ENCODE measurements at places on chromosomes 2 and 18.

DNA sequence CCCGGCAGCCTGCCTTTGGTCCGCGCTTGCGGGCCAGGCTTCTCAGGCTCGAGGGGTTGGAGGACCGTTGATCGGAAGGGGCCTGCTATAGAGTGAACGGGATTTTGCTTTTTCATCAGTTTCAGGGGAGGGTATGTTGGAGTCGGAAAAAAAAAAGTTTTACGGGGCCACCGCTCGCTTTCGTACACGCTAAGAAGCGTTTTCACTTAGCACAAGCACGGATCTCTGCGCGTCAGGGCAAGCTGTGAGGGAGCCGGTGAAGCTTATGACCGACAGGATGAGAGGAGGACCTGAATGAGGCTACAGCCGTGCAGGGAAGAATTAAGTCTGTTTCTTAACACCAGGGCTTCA is 443 bp downstream of the CPSF3 start:
- no peak for DNase-seq

DNA sequence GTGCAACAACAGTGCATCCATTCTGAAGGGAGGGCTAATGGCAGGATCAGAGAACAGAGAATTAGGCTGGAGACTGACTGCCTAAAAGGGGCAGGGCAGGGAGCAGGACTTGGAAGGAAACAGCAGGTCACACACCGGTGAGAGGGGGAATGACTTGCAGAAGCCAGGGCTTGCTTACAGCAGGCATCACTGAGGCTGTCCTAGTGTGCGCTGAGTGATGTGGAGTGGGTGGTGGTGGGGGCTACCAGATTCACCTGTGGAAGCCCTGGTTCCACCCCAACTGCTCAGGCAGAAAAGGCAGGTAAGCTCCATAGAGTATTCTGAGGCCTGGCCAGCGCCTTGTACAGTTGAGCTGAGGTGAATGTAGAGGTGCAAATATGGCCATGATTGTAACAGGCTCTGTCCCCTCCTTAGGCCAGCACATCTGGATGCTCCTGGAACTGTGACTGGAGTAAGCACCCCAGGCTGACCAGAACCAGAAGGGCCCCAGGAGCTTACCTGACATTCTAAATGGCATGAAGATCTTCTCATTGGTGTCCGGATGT is 49.4 kb downstream of the SFXN5 start:
- no peak for DNase-seq

- no peak for DNase-seq
These were observed 7.3 kb downstream of the SRSF7 start for GRCh38 chr2:38743672-38744398.

GRCh38 chr18:50113726-50114125 is 81.2 kb downstream of the MYO5B start:
- DNase-seq = no peak

DNA sequence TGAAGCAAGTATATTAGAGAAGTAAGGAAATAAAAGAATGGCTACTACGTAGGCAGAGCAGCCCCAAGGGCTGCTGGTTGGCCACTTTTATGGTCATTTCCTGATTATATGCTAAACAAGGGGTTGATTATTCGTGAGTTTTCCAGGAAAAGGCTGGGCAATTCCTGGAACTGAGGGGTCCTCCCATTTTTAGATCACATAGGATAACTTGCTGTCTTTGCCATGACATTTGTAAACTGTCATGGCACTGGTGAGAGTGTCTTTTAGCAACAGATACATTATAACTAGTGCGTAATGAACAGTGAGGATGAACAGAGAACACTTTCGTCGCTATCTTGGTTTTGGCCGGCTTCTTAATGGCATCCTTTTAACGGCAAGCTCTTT is 2.6 kb upstream of the UBE2F start:
- no peak for DNase-seq

GRCh38 chr2:44367591-44367990 is 5.8 kb downstream of the CAMKMT start:
- no peak for DNase-seq

- peak; percentile 17 for DNase-seq
These were observed 34.7 kb upstream of the ADAM23 start for GRCh38 chr2:206408323-206409320.

- no peak for DNase-seq
These were observed 24.8 kb upstream of the TBC1D8 start for GRCh38 chr2:101175991-101176390.

GRCh38 chr18:49251451-49251850 is 209.0 kb downstream of the DYM start:
- DNase-seq = no peak
